ENCODE measurements at places on chromosomes 2 and 18.
A peak's percentile ranks its signal among the peaks of the same experiment; 100 is the strongest.

- no peak for DNase-seq
These were observed 941.1 kb upstream of the FANCL start for GRCh38 chr2:59182249-59182648.

DNA sequence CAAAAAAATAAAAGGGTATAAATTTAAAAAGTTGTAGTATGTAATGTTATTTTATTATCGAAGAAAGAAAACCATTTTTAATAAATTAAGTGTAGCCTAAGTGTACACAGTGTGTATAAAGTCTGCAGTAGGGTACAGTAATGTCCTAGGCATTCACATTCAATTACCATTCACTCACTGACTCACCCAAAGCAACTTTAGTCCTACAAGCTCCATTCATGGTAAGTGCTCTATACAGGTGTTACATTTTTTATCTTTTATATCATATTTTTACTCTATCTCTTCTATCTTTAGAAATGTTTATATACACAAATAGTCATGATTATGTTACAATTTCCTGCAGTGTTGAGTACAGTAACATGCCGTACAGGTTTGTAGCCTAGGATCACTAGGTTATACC lies 59.5 kb downstream of the RABL2A start:
- no peak for DNase-seq

GRCh38 chr2:201908901-201909300 lies 102.6 kb downstream of the CDK15 start:
- DNase-seq = no peak

DNA sequence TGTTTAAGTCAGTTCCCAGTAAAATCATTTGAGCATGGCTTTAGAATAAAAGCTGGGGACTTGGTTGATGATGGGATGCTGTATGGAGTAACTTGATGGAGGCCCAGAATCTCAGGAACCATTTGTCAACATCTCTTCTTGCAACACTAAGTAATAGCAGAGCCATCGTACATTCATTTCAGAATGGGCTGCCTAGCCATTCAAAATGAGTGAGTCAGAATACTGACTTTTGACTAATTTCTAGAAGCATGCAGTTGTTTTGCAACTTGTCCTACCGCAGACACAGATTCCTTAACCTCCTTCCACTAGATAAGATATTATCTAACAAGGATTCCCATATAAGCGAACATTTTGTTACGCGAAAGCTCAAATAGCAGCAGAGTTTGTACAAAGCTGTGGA lies 229.5 kb downstream of the CNTNAP5 start:
- DNase-seq = no peak

DNA sequence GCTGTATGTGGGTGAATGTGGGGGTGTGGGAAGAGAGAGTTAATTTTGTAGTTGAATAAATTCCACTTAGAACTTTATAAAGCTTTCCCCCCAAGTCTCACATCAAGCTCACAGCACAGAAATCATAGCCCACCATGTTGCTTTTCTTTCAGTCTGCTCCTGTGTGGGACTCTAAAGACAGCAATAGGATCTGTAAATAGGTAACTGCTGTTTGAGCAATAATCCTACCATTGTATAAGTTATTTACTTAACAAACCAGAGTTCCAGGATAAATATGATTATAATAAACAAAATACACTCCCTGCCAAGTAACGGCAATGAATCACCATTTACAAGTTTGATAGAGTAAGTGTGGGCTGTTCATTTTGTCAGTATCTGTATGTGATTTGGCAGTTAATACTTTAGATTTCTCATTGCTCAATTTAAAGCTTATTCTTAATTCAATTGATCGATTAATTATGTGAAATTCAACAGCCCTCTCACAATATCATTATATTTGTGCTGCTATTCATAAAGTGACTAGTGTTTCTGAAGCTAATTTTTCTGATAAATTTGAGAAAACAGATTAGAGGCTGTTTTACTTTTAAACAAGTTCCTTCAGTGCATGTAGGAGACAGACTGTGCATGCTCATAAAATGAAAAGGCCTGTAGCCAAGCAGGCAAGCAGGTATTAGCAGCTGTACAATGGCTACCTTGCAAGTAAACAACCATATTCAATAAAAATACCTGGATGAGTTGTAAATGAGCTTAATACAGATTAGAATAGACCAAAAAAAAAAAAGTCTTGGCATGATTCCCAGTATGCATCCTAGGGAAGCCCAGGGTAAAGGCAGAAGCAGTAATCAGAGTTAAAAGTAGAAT lies 142.7 kb downstream of the PDE11A start:
- no peak for DNase-seq

DNA sequence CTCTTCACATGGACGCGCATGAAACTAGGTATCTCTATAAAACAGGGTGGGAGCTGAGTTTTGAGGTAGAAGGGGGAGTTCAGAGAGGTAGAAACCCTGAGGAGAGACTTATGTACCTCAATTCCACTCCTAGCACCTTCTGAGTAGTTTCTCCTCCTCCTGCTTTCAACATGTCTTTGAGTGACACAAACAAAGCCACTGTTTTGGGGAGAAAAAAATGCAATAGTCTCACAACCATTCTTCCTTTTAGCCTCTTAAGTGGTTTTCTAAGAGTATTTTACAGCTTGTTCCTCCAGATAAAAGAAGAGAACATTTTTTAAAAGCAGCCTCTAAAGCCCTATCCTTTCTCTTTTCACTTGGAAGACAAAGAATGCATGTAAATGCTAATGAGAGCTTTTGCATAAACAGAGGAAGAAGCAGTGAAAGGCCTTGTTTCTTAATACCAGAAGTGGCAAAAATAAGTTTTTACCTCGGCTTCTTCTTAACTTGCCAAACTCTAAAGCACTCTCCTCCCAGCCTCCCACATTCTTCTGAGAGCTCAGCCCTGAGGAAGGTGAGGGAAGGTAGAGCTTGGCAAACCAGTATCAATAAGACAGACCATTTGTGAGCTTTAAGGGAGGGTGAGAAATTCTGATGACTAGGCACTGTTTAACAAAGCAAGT lies 1304.4 kb upstream of the ACVR2A start:
- DNase-seq = no peak

DNA sequence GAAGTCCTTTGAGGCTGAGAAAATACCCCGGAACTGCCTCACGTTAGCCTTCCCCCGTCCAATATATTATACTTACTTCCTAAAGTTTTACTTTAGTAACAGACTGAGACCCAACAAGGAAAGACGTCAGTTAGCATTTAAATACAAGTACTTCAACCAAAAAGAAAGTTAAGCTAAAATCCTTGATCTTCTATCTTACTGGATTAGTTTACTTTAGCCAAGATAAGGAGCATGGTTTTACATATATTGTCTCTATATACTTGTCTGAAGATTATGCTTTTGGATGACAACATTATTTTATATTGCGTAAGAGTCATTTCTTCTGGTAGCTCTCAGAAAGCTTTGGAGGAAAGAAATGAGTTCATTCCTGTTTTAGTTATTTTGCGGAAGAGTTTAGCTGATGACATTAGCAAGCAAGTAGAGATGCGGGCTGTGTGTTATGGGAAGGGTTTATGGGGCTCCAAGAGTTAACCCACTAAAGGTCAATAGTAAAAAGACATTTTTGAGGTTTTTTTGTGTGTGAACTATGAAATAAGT lies 532.9 kb downstream of the ZNF516 start:
- no peak for DNase-seq

GRCh38 chr18:50727721-50728471 lies 91.9 kb downstream of the MRO start:
- no peak for DNase-seq

GRCh38 chr2:3249476-3249962 lies 128.1 kb downstream of the EIPR1 start:
- DNase-seq = no peak

GRCh38 chr2:196249860-196250259 lies 78.5 kb upstream of the STK17B start:
- DNase-seq = no peak

- no peak for DNase-seq
These were observed 26.9 kb downstream of the GALM start for GRCh38 chr2:38692636-38693318.

GRCh38 chr2:119407430-119408220 lies 24.0 kb upstream of the TMEM37 start:
- DNase-seq = no peak

GRCh38 chr2:107325981-107326786 lies 440.2 kb upstream of the ST6GAL2 start:
- no peak for DNase-seq

GRCh38 chr2:239399433-239399920 lies 1.3 kb downstream of the HDAC4 start:
- no peak for DNase-seq

- no peak for DNase-seq
These were observed 118.4 kb downstream of the SH3BP4 start for GRCh38 chr2:235070063-235070706.

DNA sequence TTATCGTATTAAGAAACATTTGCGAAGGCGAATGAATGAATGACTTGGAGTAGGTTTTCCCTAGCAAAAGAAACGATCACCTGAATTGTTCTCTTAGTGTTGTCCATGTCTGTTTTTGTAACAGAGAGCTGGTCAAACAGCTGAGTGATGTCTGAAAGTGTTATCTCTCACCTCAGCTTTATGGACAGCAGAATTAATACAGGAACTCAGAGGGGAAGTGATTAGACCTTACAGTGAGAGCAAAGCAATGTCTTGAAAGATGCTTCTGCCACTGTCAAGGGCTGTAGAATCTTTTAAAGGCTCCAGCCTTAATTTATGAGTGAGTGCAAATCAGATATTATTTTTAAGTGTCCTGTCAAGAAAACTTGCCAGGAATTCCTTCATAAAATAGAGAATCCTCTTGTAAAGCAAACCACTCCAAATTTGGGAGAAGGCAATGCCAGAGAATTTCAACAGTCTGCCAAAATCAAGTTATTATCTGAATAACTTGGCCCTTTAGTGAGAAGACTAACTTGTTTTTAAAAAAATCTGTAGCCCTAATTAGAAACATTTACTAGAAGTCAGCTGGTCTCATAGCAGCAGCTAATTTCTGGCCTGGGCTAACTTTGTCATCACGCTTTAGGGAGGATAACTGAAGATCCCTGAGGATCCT lies 60.7 kb downstream of the CDC42EP3 start:
- peak; percentile 90 for DNase-seq

DNA sequence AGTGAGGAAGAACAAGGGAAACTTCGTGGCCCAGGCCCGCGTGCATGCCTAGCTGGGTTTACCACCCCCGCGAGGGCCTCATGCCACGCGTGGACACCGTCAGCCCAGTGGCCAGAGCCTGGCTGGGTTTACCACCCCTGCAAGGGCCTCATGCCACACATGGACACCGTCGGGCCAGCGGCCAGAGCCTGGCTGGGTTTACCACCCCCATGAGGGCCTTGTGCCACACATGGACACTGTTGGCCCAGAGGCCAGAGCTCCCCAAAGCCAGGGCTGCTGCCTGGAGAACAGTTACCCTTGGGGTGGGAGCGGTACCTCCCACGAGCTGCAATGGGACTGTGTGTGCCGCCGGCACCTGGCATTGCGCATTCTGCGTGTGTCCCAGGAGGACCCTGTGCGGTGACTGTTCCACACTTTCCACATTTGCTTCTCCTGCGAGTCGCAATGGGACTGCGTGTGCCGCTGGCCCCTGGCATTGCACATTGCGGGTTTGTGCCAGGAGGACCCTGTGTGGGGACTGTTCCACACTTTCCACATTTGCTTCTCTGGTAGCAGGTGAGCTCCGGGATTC lies 105.6 kb upstream of the CTDP1 start:
- no peak for DNase-seq

DNA sequence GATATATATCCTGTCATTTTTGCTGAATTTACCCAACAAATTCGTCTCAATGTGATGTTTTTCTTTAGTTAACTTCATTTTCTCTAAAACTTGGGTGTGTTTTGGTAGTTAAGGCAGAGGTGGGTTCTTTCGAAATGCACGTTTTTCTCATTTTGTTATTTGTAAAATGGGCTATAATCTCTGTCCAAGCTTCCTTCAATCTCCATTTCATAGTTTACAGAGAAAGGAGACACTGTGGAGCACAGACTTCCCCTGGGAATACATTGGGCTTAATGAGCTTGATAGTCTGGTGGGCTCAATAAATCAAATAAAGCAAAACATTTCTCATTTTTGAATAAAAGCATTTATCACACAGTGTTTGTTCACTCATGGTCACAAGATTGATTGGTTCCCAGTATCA lies 145.1 kb downstream of the AGPS start:
- no peak for DNase-seq

- DNase-seq = no peak
These were observed 13.7 kb downstream of the VAPA start for GRCh38 chr18:9927392-9928063.

DNA sequence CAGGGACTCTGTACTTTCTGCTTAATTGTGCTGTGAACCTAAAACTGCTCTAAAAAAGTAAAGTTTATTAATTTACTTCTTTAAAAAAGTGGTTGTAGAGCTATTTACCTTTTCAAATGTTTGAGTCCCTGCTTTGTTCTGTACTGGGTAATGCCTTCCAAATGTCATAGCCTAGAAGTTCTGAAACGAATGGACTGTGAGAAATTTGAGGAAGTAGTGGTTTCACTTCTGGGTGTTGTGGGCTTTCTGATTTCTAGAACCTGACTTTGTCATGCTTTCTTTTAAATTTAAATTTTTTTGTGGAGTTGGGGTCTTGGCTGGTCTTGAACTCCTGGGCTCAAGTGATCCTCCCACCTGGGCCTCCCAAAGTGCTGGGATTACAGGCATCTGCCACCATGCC lies 44.6 kb downstream of the SMAD4 start:
- DNase-seq = no peak

GRCh38 chr2:19337202-19337601 lies 21.2 kb downstream of the OSR1 start:
- DNase-seq = no peak

GRCh38 chr18:76771192-76771799 lies 51.1 kb upstream of the ZNF236 start:
- DNase-seq = no peak
